ENCODE measurements at places on chromosomes 11 and 22.
A peak's percentile ranks its signal among the peaks of the same experiment; 100 is the strongest.

DNA sequence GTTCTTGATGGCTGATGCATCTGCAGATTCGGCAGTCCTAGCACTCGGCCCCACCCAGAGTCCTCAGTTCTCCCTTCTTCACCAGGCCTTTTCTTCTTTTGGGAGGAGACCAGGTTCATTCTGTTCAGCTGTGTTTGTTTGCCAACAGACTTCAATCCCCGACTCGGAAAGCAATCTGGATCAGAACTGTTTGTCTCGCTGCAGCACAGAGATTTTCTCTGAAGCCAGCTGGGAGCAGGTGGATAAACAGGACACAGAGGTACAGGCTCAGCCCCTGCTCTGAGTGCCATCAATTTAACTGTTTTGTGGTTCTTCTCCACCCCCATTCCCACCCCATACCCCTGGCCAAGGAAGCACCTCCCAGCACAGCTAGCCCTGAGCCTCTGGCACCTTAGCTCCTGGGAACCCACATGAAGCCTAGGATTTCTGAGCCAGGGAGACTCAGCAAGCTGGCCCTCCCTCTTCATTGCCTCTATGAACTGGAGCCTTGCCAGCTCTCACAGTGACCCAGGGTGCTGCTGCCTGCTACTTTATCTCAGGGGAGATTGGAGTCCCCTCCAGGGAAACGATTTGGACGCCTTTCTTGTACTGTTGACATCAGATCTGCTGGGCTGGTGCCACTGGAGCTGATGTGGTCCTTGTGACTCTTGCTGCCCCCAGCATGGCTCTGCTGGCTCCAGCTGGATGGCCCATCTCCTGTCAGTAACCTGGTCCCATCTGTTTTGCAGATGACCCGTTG lies 58.2 kb upstream of the HORMAD2 start:
- DNase-seq, result no peak

- DNase-seq, result no peak
Observed at GRCh38 chr11:64444838-64445441, 86.0 kb downstream of the RPS6KA4 start.

GRCh38 chr11:111502611-111503010 lies 9.6 kb downstream of the BTG4 start:
- no peak for DNase-seq

GRCh38 chr22:37918580-37919270 lies 12.6 kb downstream of the MICALL1 start:
- DNase-seq, result no peak

DNA sequence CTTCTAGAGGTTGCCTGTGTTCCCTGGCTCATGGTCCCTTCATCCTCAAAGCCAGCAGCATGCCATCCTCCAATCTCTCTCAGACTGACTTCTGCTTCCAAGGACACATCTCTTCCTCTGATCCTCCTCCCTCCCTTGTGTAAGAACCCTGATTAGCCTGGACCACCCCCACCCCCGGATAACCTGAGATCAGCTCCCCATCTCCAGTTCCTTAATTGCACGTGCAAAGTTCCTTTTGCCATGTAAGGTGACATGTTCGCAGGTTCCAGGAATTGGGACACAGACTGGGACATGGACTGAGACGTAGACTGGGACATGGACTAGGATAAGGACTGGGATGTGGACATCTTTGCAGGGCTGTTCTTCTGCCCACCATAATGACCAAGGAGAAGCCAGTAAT lies 925.3 kb downstream of the TBC1D22A start:
- no peak for DNase-seq

GRCh38 chr11:15222777-15223176 lies 108.1 kb downstream of the INSC start:
- DNase-seq, result no peak

DNA sequence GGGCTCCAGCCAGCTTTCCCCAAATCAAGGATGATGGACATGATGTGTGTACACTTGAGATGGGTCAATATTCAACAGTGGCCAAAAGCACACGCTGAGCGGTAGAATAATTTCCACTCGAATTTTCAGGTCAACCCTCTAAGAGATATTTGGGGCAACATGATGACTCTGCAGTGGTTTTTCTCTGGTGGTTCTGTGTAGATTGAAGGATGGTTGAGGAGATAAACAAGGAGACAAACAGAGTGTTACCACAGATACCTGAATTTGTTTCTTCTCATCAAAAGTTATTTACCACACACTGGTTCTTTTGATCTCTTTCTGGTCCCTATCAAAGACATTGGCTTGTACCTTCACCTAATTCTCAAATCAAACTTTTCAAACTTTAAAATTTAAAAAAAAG lies 242.0 kb downstream of the ETS1 start:
- DNase-seq, result no peak

- DNase-seq, result no peak
Observed at GRCh38 chr11:113159988-113160807, 154.2 kb upstream of the TTC12 start.

- DNase-seq, result no peak
Observed at GRCh38 chr11:1969035-1969434, 21.9 kb downstream of the MRPL23 start.

- no peak for DNase-seq
Observed at GRCh38 chr22:35334004-35334403, 34.3 kb downstream of the TOM1 start.

DNA sequence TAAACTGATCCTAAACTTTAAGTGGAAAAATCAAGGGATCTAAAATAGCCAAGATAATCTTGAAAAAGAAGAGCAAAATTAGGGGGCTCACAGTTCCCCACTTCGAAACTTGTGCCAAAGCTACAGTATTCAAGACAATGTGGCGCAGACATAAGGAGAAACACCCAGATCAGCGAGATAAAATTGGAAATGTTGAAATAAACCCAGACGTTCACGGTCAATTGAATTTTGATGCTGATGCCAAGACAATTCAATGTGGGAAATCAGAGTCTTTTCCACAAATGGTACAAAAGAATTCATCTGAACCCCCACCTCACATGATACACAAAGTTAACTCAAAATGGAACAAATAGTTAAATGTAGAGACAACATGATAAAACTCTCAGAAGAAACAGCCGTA lies 601.6 kb downstream of the BRD1 start:
- no peak for DNase-seq

DNA sequence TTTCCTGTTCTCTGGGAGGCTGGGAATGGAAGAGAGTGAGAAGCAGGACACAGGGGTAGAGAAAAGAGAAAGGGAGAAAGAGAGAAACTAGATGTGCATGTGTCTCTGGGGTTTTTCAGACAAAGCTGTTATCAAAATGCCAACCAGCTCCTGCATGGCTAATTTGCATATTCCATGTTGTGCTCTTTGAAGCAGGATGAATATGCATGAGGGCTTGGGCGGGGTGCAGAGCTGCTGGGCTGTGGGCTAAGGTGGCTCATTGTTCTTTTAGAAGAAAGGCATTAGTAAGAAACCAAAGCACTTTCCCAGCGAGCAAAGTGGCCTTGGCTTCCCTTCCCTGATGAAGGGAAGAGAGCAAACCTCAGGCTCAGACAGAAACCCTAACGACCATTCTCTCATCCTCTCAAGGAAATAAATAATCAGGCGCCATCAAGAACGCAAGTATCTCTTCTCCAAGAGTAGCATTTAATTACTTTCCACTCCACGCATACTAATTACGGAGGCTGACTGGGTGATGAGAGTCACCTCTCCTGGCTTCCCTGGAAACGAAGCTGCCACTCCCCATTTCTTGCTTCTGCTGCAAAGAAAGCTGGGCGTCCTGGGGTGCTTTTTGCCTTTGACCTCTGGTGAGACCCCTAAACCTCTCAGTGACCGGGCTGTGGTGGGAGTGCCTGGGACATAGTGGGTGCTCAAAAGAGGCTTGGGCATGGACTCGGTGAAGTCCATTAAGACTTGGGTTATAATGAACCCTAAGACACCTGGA lies 54.2 kb downstream of the FEZ1 start:
- no peak for DNase-seq

GRCh38 chr11:61875698-61876097 lies 15.6 kb downstream of the FADS3 start:
- DNase-seq, result no peak

GRCh38 chr11:122813176-122813893 lies 25.0 kb upstream of the CRTAM start:
- no peak for DNase-seq

DNA sequence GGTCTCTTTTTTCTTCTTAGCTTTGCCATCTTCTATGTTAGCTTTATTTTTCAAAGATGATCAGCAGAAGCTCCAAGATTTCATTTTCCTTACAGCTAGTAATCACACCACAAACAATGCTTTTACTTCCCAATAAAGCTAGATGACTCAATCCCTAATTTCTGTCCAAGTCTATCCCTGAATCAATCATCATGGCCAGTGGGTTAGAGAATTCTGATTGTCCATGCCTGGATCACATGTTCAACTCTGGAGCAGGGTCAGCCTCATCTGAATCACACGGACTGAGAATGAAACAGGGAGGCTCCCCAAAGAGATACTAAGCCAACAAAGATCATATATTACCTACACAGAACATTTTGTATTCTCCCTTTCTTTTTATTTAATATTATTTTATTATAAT lies 79.6 kb downstream of the BBOX1 start:
- no peak for DNase-seq

DNA sequence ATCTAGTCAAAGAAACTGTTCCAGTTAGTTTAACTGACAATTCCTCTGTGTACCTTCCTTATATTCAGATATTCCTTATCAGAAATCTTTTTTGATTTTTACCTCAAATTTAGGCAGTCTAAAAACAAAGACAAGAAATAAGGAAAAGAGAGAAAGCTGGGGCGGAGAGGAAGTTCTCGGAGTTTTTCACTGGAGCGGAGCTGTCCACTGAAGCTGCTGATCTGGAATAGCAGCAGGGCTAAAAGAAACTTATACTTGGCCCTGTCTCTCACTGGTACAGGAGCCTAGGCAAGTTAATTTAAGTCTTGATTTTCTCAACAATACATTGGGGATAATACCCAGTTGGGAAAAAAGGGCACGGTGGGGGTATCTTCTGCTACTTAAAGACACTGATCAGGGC lies 59.2 kb upstream of the CYP2D6 start:
- no peak for DNase-seq

GRCh38 chr22:40368016-40368415 lies 2.4 kb upstream of the SGSM3 start:
- DNase-seq, result no peak

DNA sequence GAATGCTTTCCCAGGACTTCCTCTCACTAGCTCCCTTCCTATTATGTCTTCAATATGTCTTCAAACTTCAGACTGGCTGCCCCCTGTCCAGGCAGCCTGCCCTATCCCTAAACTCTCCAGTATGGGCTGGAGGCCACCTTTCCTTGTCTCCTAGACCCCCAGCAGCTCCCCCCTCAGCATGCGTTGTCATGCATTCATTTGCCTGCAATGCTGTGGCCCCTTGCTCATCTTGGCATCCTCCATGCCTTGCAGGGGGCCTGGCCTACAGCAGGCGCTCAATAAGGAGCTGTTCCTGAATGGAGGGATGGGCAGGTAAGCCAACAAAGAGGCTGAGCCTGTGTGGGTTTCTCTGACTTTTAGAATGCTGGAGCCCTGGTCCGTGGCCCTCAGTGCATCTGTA lies 16.4 kb upstream of the ARAP1 start:
- no peak for DNase-seq

- DNase-seq, result peak; percentile 20
Observed at GRCh38 chr11:28049338-28050216, 58.4 kb downstream of the KIF18A start.

- peak; percentile 91 for DNase-seq
Observed at GRCh38 chr22:50507991-50508884, at the start of gene NCAPH2. NCAPH2 (plus strand) TSS chr22:50508224; CDS start chr22:50508338, 114 bp downstream.

DNA sequence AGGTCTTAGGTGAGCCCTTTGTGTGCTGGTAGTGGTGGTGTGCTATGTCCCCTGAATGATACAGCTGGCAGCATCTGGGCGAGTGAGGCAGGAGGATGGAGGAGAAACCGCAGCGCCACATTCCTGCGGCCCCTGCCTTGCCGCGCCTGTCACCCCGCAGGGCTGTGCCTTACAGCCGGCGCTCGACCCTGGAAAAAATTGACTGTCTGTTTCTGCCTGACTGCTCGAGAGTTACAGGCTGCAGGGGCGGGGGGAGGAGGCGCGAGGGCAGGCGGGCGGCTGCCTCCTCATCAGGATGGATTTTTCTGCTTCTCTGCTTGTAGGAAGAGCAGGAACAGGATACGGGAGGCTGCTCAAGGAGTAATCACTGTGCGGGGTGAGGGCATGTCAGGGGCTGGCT lies 443.4 kb downstream of the MIAT start:
- no peak for DNase-seq
